GM23248 (cell line): ENCODE measurements at places on chromosomes 5 and 9. TPM values are rescaled to one million over a fixed set of nuclear protein-coding genes. Genes with fewer than 3 reads are reported as not detected.
A peak's percentile ranks its signal among the peaks of the same experiment; 100 is the strongest.

PPP3R2 gene
- not detected in 2 replicates for total RNA-seq

NSMF gene
- 28.8 and 29.1 TPM in 2 replicates for total RNA-seq

CDH18 gene
- total RNA-seq, result 0.22 TPM in 1 of 2 replicates, not detected in the other

SPINK6 gene
- total RNA-seq, result not detected in 2 replicates

DIRAS2 gene
- not detected in 2 replicates for total RNA-seq

TCOF1 gene
- 18.0 and 22.5 TPM in 2 replicates for total RNA-seq

TAF11L10 gene
- not detected in 2 replicates for total RNA-seq

PCSK1 gene
- 0.13 and 0.86 TPM in 2 replicates for total RNA-seq

CTXN3 gene
- total RNA-seq, result not detected in 2 replicates

ZNF879 gene
- 1.8 and 5.4 TPM in 2 replicates for total RNA-seq

PTGDS gene
- not detected in 2 replicates for total RNA-seq

PLCXD3 gene
- 0.13 and 0.22 TPM in 2 replicates for total RNA-seq

ARID3C gene
- 0.11 and 0.38 TPM in 2 replicates for total RNA-seq

HCN1 gene
- not detected in 2 replicates for total RNA-seq

PCDHGA9 gene
- total RNA-seq, result 2.6 and 2.9 TPM in 2 replicates

GRCh38 chr5:9523090-9523823, 22.6 kb downstream of the SEMA5A start:
- peak; percentile 47 for DNase-seq

- no peak for DNase-seq
These were observed 68.9 kb upstream of the STXBP1 start for GRCh38 chr9:127543221-127543620.

- DNase-seq, result no peak
These were observed 233.9 kb downstream of the TLR4 start for GRCh38 chr9:117938086-117938485.

- DNase-seq, result peak; percentile 93
These were observed 198.8 kb downstream of the BNC2 start for GRCh38 chr9:16671591-16672137.

DNA sequence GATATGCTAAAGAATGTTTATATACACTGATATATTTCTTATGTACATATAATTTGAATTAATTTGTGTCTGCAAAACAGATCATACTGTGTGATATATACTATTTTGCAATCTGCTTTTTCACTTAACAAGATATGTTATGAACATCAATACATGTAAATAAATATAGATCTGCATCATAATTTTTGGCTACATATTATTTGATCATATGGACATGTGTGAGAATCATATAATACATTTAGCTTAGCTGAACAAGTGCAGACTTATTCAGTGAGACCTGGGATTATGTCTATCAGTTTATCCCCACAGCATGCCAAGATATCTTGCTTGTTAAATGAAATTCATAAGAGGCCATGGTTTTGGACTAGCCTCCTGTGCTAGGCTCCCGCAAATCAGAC, 474.3 kb downstream of the ARHGEF28 start:
- DNase-seq, result no peak

DNA sequence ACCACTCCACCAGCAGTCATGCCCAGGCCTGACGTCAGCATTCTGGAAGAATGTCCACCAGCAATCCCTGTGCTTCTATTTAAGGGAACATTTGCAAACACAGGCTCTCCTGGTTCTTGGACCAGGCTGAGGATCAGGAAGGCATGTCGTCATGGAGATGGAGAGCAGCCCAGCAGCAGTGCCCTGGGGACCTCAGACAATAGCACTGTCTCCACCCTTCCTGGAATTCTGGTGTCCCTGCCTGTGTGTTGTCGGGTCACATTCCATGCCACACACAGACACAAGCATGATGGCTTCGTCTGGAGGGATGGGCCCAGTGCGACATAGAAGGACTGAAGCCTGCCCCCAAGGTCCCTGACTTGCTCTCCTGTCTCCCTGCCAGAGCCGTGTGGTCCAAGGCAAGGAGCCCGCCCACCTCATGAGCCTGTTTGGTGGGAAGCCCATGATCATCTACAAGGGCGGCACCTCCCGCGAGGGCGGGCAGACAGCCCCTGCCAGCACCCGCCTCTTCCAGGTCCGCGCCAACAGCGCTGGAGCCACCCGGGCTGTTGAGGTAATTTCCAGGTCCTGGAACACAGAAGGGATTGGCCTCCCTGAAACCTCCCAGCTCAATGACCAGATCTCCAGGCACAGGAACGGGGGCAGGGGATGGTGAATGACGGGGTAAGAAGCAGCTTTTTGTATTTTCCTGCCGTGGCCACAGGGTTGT, 43.8 kb downstream of the STOM start:
- peak; percentile 93 for DNase-seq

GRCh38 chr5:169581580-169582227, 1.9 kb upstream of the SPDL1 start:
- DNase-seq, result peak; percentile 88

- DNase-seq, result no peak
These were observed 113.4 kb downstream of the FBN2 start for GRCh38 chr5:128424646-128425045.

DNA sequence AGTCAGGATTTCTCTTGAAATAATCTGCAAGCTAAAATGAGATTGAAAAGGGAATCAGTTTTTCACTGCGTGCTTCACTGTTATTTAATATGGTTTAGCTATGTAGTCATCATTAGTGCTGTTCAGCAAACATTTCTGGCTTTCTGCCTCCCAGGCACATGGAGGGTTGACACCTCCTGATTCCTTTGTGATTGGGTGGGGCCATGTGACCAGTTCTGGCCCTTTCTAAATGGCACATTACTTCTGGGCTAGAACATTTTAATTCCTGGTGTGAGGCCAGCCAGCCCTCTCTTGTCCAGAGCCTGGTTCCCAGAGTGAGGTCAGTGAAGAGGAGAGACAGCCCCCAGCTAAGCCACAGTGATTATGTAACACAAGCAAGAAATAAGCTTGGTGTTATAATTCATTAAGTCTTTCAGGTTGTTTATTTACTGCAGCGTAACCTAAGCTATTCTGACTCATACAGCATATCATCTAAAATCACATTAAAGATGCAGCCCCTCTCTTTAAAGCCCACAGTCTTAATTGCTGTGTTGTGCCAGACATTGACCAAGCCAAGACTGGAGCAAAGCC, 17.4 kb upstream of the ARSI start:
- DNase-seq, result peak; percentile 96

- no peak for DNase-seq
These were observed 22.8 kb downstream of the GM2A start for GRCh38 chr5:151275803-151276202.

DNA sequence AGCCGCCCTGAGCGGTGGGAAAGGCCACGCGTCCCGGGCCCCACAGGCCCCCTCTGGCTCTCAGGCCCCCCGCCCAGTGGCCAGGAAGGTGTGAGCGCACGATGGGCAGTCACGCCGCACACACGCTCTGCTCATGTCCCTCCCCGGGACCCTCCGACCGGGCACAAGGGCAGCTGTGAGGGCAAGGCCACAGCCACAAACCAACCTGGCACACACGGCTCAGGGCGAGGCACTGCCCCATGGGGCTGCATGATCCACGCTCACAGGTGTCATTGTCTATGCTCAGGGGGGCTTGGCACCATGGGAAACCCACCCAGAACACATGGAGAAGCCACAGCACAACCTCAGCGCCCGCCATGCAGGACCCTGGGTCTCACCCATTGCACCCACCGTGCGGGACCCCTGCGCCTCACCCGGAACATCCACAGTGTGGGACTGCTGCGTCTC, 51.3 kb downstream of the SLC12A7 start:
- DNase-seq, result no peak

- DNase-seq, result no peak
These were observed 64.8 kb upstream of the TNFAIP8 start for GRCh38 chr5:119291056-119291455.

DNA sequence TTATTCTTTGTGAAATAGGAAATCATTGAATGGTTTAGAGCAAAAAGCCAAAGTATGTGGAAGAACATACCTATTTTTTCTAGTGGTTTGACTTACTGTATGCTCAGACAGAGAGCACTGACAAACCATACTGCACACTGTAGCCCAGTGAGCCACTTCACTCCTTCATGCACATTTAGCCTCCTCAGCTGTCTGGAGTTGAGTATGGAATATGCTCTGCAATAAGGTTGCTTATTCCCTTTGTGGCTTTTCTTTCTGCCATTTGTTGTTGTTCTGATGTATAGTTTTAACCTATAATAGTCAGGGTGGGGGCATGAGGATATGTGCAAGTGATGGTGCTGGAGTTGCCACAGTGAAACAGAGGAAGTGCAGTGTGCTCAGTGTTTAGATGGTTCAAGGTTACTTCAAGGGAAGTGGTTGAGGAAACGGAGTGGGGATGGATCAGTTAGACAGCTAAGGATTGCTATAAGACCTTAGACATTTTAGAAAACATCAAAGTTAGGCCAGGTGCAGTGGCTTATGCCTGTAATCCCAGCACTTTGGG, 100.7 kb downstream of the CDC42SE2 start:
- DNase-seq, result no peak

DNA sequence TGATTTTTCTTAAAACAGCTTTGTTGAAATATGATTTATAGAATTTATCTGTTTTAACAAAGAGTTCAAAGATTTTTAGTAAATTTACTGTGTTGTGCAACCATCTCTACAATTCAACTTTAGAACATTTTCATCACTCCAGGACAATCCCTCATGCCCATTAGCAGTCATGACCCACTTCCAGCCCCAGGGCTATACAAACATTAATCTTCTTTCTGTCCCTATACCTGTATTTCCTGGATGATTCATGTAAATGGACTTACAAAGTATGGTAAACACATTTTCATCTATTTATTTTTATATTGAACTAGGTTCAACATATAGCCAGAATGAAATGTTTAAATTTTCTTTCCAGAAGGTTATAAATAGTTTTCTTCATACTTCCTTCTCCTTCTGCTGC, 127.8 kb upstream of the CCDC180 start:
- no peak for DNase-seq

- peak; percentile 7 for DNase-seq
These were observed 488.9 kb upstream of the TNC start for GRCh38 chr9:115606838-115607237.

- no peak for DNase-seq
These were observed 64.3 kb downstream of the RXRA start for GRCh38 chr9:134390537-134390936.

GRCh38 chr9:652914-653313, 188.6 kb upstream of the DMRT1 start:
- no peak for DNase-seq

DNA sequence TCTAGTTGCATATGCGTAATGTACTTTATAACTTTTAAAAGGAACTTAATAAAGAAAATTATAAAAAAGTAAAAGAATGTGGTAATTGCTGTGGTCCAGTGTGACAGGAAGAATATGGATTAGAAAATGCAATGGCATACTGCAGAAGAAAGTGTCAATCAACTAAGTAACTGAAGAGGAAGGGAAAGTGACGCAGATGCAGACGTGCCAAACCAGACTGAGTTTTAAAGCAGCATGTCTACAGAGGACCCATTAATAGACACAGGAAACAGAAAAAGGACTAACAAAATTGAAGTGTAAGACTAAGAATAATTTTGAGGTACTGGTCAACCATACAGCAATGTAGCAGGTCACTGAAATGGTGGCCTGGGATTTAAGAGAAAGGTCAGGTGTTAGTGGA, 73.3 kb downstream of the DPYSL3 start:
- no peak for DNase-seq

DNA sequence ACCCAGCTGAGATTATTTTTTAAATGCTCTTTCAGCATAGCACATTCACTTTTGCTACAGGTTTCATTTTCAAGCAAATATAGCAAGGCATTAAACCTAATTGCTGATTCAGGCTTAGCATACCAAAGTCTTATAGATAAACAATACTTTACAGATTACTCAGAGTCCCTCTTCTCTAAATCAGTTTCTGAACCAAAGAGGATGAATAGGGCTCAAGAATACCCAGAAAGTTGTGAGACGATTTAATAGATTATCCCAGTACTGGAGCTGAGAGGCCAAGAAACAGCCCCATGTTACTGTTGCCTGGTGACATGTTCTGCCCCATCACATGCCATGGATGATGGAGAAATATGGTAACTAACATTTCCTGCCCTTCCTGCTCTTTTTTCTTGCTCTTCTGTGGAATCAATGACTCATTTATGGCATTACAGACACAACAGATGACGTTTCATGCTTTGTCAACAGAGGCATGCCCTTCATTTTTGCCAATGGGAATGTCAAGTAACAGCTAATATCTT, 18.1 kb upstream of the SSBP2 start:
- DNase-seq, result peak; percentile 94

DNA sequence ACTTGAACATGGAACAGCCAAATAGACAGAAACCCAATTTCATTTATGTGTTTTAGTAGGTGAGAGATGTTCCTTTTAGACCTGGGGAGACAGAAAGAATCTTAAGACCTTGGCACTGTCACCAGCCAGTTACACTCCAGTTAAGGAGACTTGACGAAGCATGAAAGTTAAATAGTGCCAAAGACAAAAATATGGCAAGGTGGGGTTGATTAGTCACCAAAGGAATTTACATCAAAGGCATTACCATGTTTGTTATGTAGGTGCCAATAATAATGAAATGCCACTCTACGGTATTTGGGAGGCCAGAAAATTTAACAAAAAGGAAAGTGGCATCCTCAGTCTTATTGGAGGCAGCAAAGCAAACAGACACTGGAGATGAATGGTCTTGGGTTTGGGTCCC, 9.2 kb upstream of the IL12B start:
- no peak for DNase-seq

GRCh38 chr5:88883836-88884607, 1.0 kb upstream of the MEF2C start:
- DNase-seq, result peak; percentile 83

DNA sequence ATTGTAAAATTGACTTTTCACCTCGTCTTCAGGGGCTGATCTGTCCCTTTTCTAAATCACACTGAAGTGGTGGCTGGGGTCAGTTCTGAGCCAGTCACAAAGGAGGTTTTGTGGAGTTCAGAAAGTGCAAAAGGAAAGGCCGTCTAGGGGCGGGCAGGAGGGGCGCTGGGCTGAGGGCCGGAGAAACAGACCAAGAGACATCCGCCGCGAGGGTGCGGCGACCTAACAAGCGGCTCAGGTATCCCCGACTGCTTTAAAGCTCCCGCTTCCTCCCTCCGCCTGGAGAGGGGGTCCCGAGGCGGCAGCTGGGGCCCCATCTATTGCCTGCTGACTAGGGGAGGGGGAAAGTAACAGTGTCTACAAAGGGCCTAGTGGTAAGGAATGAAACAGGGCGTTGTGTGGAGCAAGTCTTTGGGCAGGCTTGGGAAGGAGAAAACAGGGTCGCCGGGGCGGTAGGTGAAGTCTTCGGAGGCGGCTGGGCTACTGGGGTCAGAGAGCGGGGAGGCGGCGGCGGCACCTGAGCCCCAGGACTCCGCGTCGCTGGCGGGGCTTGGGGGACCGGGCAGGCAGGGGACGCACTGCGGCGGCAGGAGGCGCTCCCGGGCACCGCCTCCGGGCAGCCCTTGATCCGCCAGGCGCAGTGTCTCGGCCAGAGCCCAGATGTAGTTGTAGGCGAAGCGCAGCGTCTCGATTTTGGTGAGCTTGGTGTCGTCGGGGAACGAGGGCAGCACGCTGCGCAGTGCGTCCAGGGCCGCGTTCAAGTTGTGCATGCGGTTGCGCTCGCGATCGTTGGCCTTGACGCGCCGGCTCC, 950 bp downstream of the NEUROG1 start:
- peak; percentile 16 for DNase-seq

- no peak for DNase-seq
These were observed 60.2 kb downstream of the SLC22A5 start for GRCh38 chr5:132429463-132430440.
